Activated naive CD4-positive, alpha-beta T cell treated with anti-CD3 and anti-CD28 coated beads, Interleukin-2, amount 50 U/mL, for 16 hours (primary cell): ENCODE measurements at places on chromosomes 7 and 10.
A peak's percentile ranks its signal among the peaks of the same experiment; 100 is the strongest.

DNA sequence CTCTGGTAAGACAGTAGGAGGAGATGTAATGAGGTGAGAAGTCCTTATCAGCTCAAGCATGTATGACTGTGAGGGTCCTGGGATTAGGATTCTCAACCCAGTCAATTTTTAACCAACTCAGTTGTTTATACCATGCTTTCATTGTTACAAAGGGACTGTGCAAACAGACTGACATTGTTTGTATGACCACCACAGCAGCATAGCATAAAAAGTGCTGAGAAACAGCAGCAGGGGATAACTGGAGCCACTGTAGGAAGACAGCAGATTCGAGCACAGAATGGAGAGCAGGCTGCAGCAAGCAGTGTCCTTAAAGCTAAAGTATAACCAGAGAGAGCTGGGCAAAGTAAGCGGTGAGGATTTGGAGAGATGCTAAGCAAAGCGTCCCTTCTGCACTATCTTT, 829.5 kb downstream of the REEP3 start:
- DNase-seq = no peak

DNA sequence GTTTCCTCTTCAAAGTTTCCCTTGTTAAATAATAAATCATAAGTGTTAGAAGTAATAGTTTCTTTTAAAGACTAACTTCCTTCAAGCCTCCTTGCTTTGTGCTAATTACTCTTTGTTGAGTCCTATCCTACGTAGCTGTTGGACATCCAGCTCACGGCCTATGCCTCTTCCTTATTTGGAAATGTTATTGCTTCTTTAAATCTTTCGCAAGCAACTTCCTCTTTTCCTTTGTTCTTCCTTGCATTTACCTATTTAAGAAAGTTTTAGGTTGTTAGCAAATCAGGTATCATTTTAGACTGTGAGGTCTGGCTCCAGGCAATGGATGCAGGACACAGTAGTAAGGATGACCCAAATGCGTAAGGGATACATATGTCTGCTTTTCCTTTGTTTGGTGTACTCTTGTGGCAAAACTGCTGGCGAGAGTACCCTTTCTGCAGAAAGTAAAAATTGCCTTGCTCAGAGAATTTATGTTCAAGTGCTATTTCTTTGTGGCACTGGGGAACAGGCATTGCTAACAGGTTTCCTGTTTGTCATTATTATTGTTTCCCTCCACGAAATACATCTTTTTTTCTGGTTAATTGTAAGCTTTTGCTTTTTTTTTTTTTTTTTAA, 110.5 kb downstream of the DYNC2I1 start:
- no peak for DNase-seq

- DNase-seq = no peak
Measured at GRCh38 chr7:32335107-32335506, 155.1 kb downstream of the LSM5 start.

GRCh38 chr7:24964191-24964590, 15.8 kb downstream of the OSBPL3 start:
- no peak for DNase-seq

- DNase-seq = no peak
Measured at GRCh38 chr7:130877991-130878305, 143.9 kb upstream of the KLF14 start.

- no peak for DNase-seq
Measured at GRCh38 chr7:127440206-127440605, 47.7 kb upstream of the ZNF800 start.

DNA sequence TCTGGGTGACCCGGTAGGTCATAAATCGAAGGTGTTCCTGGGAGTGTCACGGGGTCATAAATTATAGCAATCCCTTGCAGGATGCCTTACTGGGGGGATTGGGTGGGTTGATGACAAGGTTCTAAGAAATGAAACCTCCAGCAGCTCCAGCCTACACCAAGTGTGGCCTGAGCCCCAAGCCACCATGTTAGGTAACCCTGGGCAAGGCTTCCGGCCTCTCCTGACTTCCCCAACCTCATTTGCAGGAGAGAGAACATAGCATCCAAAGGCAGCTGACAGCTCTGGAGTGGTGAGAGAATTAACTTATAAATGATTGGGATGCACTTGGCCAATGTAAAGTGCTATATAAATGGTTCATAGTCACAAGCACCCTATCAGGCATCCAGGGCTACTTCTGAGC, 52.8 kb upstream of the TMEM273 start:
- DNase-seq = no peak

GRCh38 chr7:42217053-42217452, 20.0 kb downstream of the GLI3 start:
- no peak for DNase-seq

DNA sequence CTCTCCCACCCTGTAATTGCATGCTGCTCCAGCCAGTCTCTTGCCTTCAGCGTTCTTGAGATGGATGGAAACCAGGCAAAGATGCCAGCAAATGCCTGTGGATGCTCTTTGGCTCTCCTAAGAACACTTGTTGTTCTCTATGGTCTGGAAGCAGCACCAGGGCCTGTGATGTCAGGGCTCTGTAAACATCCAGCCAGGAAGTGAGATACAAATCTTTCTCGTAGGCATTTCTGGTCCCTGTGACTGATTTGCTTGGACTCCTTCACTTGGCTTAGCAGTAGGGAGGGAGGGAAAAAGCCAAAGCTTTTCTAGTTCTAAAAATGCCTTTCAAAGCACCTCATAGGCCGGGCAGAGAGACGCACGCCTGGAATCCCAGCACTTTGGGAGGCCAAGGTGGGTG, 201.3 kb downstream of the REEP3 start:
- no peak for DNase-seq

GRCh38 chr7:539731-540411, 20.2 kb upstream of the PDGFA start:
- no peak for DNase-seq

DNA sequence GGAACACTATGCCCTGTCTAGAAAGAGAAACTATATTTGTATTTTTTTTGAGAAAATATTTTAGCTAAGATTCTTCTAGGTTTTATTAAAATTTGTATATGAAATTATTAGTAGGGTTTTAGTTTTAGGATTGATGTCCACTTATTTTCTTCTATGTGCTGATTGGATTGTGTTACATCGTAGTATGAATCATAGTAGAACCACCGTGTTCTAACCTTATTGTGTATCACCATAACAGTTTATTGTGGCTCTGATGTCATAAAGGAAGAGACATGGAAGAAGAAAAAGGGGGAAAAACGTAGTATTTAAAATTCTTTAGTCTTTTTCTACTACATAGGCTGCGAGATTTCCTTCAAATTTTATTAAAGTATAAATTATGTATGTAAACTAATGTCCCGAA, 1.9 kb downstream of the AGBL3 start:
- DNase-seq = no peak

DNA sequence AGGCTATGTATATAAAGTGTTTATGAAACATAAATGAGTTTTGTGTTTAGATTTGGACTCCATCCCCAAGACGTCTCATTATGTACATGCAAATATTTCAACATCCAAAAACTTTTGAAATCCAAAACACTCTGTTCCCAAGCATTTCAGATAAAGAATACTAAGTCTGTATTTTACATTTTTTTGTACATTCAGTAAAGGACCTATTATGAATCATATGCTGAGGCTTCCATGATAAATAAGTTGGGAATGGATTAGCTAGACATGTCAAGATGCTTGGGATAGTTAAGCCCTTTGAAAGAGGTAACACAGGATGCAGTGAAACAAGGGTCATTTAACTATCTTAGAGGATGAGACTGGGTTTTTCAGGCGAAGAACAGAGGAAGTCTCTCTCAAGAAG, 262.9 kb downstream of the SNX13 start:
- DNase-seq = no peak

GRCh38 chr10:20058135-20058534, 241.9 kb downstream of the PLXDC2 start:
- no peak for DNase-seq

- DNase-seq = no peak
Measured at GRCh38 chr7:25949736-25950487, 202.1 kb upstream of the NFE2L3 start.

DNA sequence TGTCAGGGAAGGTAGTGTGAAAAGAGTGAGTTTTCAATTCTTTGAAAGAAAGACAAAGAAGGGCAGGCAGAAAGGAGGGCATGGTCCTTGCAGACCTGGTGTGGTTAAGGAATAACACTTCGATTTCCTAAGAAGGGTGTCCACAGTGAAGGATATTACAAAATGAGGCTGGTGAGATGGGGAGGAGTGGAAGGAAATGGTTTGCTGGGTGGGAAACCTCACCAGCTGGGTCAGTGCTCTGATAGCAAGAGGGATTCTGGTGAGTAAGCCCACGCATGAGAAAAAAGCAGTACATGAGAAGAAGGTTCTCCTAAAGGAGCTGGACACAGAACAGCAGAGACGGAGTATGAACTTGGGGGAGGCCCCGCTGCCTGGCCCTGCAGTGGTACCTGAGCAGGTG, 230.6 kb upstream of the PLXNA4 start:
- DNase-seq = no peak

DNA sequence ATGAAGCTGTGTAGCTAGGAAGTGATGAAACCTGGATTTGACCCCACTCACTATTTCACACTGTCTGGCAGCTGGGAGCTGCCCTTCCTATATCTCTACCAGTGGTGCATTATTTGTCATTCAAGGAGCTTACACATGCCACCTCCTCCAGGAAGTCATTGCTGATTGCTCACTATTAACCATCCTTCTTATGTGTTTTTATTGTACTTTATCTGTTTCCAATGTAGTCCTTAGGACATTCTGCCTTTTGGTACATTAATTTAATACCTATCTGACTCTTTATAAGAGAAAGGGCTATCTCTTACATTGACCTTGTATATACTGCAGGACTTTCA, 31.0 kb downstream of the HHEX start:
- DNase-seq = no peak

- no peak for DNase-seq
Measured at GRCh38 chr7:42753367-42753766, 158.5 kb downstream of the C7orf25 start.

DNA sequence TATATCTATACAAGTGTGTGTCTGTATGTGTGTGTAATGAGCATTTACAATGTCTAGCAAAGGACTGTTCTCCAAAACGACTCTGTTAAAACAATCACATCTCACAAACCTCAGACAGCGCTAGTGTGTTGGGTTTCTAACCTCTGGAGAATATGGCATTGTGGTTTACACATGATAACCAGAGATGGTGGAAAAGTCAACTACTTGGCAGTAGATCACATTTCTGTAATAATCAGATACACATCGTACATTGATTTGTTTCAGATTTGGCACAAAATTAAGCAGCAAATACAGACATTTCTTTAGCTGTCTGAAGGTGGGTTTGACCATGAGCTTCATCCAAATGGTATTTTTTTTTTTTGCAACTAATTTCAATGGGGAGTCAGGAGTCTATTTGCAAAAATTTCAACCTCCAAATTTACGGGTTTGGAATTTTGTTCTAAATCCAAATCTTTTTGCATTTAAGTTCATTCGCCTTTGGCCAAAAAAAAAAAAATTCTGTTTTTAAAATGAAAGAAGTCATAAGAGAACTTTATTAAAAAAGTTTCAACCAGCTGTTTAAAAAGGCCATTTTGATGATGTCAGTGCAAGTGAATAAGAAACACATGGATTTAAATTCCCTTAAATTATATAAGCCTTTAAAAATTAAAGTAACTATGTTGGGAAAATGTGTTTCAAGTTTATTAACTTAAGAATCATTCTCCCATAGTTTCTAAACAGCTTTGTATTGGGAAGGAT, 127.8 kb downstream of the TMEM26 start:
- DNase-seq = no peak

- DNase-seq = no peak
Measured at GRCh38 chr7:5212633-5213285, 22.7 kb downstream of the WIPI2 start.

- DNase-seq = no peak
Measured at GRCh38 chr7:68474661-68475216, 1123.5 kb upstream of the AUTS2 start.

DNA sequence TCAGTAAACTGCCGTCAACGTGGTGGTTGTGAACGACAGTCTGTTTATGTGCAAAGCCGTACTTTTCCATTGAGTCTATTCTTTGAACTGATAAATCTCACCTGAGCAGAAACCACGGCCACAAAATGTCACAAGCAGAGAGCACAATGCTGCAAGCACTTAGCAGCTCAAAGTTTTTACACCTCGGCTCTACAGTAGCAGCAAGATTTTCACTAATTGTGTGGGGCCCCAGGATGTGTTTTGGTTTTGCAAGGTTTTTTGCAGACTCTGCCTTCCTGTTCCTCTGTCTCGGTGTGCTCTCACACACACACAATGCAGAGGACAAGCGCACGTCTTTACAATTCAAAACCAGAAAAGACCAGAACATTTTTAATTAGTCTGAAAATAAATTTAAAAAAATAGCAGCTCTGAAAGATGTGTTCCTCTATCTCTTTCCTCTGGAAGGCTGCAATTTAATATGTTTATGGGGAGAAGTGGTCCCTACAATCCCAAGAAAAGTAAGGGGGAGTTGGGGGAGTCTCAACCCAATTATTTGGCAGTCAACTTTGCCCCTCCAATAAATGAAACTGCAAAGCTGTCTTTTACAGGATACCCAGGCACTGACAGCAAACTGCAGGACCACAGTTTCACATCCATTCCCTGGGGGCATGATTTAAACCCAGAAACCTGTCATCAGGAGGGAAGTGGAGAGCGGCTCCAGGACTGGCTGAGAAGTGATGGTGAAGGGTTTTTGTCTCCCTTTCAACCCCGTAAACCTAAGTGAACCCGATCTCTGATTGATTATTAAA, 73.8 kb upstream of the SFMBT2 start:
- peak; percentile 24 for DNase-seq

- DNase-seq = no peak
Measured at GRCh38 chr7:46198701-46199100, 277.6 kb upstream of the IGFBP3 start.

GRCh38 chr7:141460781-141461715, 90.2 kb upstream of the AGK start:
- no peak for DNase-seq

DNA sequence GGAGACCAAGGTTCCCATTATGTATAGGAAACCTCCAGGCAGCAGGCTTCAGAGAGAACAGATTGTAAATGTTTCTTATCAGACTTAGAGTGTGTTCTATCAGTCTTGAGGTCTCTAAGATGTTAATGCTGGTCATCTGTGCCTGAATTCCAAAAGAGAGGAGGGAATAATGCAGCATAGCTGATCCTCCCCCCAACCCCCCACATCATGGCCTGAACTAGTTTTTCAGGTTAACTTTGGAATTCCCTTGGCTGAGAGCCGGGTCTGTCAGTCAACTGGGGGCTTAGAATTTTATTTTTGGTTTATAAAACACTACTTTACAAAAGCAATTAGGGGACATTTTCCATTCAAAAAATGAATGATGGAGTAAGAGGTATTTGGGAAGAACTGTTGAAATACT, 184.3 kb downstream of the NEBL start:
- no peak for DNase-seq

DNA sequence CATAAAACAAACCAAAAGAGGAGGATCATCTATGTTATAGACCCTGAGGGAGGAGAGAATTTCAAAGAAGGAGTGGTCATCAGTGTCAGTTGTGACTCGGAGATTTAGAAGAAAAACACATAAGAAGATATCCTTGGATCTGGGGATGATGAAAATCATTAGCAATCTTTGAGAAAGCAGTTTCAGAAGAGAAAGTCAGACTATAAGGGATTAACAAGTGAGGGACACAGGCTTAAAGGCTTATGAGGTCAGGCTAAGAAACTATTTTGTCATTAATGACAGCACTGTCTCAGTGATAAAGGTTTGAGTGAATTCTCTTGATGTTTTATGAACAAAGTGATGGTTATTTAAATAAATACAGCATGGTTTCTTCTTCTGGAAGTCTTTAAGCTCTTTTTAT, 6.1 kb upstream of the GPR85 start:
- no peak for DNase-seq
